ENCODE measurements at places on chromosomes 12 and 14.
A peak's percentile ranks its signal among the peaks of the same experiment; 100 is the strongest.

DNA sequence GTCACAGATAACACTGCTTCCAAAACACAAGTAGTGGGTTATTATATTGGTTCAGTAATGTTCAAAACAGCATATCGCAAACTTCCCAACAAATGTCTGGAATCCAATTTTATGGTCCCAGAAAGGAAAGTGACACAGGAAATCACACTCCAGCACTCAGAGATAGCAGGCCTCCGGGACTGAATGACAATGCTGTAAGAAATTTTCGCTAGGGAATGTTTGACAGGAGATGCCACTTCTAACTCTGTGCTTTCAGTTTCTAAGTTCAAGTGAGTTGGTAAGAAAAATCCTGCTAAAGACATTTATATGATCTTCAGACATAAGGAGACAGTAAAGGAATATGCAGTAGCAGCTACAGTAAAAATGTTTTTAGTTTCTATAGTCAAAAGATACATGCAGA, 93.2 kb downstream of the SLC2A13 start:
- no peak for DNase-seq

DNA sequence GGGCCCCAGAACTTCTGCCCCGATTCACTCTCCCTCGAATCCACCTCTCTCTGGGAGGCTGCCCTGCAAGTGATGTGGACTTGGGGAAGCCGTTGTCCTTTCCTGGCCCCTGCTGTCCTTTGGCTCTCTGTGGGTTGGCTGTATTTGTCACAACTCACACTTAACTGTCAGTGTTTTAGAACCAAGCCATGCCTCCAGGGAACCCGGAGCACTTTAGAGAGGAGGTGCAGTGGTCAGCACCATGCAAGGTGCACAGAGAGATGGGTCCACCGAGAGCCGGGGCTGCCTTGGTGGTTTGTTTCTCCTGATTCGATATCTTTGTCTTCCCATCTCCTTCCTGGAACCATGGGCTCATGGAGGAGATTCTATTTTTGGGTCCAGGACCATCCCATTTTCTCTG, 129.5 kb upstream of the RTL1 start:
- DNase-seq, result no peak

- no peak for DNase-seq
Observed at GRCh38 chr12:114689075-114689994, 5.4 kb upstream of the TBX3 start.

DNA sequence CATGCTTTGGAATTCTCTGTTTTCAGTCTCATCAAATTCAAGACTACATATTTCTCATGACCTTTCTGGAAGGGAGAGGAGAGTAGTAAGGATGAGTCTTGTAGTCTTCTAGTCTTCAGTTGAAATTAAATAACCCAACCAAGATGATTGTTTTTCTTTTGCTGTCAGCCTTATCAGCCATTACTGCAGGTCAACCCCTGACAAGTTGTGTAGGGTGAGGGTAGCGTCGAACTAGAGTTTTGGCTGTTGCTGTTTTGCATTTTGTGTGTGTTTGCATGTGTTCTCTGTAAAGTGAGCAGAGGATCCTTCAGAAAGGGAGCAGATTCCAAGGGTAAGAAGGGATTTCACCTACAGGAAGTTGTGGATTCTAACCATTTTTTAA, 28.4 kb downstream of the DIP2B start:
- DNase-seq, result no peak

GRCh38 chr12:44029194-44029593, 193.3 kb downstream of the TMEM117 start:
- no peak for DNase-seq

DNA sequence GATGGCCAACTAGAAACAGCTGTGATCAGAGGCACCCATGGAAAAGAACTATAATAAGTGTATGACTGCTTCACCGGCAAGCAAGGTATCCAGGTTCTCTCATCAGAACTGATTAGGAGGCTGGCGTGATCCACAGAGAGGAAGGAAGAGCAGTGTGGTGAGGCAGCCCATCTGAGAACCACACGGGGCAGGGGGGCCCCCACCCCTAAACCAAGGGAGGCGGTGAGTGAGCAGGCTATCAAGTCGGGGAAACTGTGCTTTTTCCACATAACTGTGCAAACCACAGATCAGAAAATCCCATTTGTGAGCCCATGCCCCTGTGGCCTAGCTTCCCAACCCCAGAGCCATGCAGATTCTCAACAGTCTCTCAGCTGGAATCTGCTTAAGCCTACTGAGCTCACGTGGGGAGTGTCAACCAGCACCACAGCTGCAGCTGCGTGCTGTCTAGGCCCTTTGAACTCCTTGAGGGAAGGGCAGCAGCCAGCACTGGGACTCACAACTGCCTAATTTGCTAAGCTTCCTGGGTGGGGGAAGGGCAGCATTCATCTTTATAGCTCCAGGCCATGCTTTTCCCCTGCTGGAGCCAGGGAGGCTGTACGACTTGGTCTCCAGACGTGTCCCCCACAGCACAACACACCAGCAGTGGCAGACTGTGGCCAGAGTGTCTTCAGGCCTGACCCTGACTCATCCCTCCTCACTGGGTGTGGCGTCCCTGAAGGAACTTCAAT, 444.4 kb upstream of the ATP2B1 start:
- DNase-seq, result peak; percentile 12

- DNase-seq, result no peak
Observed at GRCh38 chr12:80791863-80792262, 75.2 kb downstream of the MYF5 start.

DNA sequence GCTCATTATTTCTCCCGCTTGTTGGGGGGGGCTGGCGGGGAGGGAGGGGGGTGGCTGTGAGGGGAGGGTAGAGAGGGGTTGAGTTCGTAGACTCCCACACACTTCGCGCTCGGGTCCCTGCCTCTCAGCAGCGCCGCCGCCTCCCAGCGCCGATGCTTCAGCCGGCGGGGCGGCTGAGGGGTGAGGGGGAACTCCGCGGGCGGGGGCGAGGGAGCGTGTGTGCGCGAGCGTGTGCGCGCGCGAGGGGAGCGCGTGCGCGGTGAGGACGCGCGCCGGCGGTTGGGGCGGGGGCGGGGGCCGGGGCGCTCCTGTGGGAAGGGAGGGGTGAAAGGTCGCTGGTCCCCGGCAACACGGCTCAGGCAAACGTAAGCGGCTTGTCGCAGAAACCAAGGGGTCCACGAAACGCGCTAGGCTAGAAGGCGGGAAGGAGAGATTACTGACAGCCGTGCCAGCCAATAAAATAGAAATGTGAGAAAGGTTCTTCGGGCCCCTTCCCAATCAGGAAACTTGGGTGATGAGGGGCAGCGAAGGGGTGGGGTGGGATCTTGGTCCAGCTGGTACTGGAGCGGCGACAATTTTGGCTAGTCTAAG, 343 bp upstream of the NOVA1 start:
- DNase-seq, result peak; percentile 93

GRCh38 chr14:61646366-61647116, 48.8 kb upstream of the HIF1A start:
- DNase-seq, result no peak

DNA sequence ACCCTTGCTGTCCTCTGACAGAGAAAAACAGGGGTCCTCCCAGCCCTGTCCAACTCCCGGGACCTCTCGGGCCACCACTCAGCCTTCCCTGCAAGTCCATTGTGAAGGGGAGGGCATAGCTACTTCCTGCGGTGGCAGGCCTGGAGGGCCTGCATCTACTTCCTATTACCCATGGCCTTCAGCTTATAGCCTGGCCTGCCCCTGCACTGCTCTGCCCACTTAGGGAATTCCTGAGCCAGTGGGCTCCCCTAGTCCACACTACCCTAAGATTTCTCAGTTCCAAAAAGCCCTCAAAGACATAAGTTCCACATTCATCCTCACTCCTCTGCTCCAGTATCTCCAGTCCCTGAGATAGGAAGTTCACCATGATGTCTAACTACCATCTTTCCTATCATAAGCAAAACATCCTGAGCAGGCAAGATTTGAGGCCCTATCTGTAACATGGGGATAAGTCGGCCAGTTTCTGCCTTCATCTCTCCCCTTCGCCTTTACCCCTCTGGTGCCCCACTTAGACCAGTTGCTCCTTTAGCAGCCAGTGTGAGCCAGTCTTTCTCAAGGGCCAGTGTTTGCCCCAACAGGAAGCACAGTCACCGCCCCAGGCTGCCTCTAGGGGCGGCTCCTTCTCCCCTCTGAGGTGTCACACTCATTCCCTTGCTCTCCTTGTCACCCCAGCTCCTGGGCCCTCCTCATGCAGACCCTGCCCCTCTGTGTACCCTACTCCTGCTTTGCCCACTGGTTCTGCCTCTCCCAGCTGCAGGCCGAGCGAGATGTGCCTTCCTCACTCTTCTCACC, 10.9 kb downstream of the HDAC7 start:
- no peak for DNase-seq

Data from nephron progenitor cell (in vitro differentiated cells).